ENCODE measurements at places on chromosomes 13 and 19.

- DNase-seq, result no peak
Measured at GRCh38 chr13:102183509-102184182, 218.2 kb downstream of the FGF14 start.

- DNase-seq, result no peak
Measured at GRCh38 chr19:3669947-3670795, 30.1 kb downstream of the PIP5K1C start.

DNA sequence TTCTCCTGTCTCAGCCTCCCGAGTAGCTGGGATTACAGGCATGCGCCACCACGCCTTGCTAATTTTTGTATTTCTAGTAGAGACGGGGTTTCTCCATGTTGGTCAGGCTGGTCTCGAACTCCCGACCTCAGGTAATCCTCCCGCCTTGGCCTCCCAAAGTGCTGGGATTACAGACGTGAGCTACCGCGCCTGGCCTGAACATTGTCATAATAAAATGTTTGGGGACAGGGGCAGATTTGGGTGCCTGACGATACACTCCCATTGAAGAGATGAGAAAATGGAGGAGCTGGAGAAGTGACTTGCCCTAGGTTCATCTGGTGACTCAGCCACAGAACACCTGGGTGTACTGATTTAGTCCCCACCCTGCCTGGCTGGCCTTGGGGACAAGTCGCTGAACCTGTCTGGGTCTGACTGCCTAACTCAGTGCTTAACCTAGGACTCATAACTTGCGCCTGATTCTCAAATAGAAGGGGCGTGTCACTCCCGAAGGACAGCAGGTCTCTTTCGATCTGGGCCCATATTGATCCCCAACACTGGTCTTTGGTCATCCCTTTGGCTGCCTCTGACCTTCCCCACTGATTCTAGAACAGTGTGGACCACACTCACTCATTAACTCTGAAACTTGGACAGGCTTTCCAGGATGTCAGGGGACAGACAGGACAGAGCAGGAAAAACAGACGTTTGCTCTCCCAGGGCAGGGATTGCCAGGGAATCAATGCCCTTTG, 7.6 kb upstream of the BICRA start:
- DNase-seq, result no peak

GRCh38 chr13:41673640-41674039, 216.3 kb downstream of the RGCC start:
- no peak for DNase-seq

DNA sequence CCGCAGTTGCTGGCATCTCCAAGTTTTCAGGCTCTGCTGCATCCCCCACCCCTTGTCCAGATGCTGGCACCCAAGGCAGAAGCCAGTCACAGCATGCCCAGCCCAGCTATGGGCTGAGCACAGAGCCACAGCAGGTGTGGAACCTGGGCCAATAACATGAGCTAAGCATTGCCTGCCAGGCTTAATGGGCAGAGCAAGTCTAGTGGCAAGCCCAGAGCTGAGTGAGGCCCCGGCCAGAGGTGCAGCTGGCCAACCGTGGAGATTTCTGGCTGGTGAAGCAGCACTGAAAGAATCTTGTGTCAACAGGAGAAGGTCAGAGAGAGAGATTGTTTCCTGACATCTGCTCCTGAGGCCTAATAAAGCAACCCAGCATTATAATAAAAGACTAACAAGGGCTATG, 111.0 kb downstream of the B3GLCT start:
- DNase-seq, result no peak

DNA sequence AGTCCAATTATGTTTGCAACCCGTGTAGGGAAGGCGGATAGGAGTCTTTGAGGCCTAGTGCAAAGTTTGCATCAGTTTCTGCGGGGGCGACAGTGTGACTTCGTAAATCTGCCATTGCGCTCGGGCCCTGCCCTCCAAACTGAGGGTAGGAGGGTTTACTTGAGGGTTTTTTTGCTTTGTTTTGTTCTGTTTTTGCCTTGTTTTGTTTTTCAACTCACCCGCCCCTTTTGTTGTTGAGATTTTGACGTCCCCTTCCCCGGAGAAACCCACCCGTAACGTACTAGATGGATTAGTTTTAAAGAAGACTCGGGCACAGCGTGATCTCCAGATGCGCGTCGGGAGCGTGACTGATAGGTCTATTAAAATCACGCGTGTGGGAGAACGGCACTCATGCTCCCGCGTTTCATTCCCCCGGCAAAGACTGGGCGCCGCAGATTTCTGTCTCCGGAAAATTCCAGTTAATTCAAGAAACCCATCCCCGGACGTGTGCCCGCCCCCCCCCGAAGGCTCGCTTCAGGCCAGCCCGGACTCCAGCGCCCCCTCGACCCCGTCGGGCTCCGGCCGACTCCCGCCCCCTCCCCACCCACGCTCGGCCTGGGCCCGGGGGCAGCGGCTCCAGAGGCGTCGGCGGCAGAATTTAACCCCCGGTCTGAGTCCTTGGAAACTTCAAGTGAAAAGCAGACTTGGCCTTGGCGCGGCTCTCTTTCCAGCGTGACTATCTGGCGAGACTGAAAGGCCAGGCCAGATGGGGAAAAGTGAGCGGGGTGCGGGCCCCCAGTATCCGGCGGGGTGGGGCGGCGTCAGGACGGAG, 5.0 kb downstream of the SOX1 start:
- DNase-seq, result no peak

DNA sequence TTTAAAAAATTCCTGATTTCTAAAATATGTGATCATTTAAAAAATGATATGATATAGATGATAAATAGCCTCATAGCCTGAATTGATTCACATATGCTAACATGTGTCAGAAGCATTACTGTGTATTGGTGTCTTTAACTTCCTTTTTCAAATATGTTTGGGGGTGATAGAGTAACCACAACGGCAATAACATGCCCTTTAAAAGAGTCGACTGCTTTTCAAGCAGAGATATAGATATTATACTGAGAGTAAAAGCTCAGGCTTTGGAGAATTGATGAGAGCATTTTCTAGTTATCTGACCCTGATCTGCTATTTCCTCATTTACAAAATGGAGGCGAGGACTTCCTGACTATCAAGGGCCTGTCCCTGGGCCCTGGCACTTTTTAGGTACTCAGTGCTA, 260.5 kb downstream of the DCT start:
- DNase-seq, result no peak

DNA sequence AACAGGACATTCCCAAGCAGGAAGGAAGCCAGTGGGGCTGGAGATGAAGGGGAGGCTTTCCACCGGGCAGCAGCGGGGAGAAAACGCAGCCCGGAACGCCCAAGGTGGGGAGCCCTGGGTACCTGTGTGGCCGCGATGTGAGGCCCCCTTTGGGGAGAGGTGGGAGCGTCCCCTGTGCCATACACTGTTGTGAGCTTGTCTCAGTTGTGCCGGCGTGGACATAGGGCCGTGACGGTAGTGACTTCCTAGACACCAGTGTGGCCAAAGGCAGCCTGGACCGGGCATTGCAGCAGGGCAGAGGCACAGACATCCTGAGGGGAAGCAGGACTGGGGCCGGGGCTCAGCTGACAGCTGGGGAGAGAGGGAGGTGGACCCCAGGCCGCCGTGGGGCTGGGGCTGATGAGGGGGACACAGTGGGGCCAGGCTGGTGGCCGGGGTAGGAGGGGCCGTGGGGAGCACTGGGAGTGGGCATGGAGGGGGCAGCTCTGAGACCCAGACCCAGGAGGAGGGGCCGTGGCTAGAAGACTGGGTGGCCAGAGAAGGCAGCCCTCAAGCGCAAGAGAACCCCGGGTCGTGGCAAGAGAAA, 38.5 kb upstream of the TFDP1 start:
- no peak for DNase-seq

DNA sequence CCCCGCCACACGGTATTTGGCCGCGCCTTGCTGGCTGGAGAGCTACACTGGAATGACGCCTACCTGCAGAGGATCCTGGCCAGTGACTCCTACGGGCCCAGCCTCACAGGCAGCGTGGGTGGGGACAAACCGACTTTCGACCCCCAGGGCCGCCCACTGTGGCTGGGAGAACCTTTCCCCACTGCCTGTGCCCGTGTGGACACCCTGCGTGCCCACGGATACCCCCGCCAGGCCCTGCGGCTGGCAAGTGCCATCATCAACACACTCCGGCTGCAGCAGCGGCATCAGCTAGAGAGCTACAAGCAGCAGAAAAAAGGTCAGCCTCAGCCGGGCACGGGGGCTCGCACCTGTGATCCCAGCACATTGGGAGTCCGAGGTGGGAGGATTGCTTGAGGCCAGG, 19.3 kb downstream of the ZSWIM4 start:
- DNase-seq, result no peak

DNA sequence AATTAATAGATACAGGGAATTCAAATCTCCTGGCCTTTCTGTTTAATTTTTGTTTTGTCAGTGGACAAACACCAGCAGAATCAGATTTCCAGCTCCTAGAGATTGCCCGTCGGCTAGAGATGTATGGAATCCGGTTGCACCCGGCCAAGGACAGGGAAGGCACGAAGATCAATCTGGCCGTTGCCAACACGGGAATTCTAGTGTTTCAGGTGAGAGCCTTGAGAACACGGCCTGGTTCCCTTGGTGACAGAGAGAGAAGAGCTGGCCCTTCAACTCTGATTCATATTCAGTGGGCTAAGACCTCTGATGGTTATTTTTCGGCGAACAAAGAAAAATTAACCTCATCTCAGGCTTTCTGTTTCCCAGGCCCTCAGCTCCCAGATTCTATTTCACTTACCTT, 191.3 kb downstream of the STK24 start:
- DNase-seq, result no peak

- no peak for DNase-seq
Measured at GRCh38 chr19:33005440-33005839, 33.4 kb downstream of the FAAP24 start.

Measured in GM13977 (cell line).